RWPE2 (cell line): ENCODE measurements at places on chromosomes 3 and 15.
A peak's percentile ranks its signal among the peaks of the same experiment; 100 is the strongest.

- no peaks in the 10 kb centered on the region for H3K36me3 ChIP-seq
- no peak overlapping the region for H3K27ac ChIP-seq
Measured at GRCh38 chr15:89673165-89673512, 6.0 kb downstream of the PLIN1 start.

DNA sequence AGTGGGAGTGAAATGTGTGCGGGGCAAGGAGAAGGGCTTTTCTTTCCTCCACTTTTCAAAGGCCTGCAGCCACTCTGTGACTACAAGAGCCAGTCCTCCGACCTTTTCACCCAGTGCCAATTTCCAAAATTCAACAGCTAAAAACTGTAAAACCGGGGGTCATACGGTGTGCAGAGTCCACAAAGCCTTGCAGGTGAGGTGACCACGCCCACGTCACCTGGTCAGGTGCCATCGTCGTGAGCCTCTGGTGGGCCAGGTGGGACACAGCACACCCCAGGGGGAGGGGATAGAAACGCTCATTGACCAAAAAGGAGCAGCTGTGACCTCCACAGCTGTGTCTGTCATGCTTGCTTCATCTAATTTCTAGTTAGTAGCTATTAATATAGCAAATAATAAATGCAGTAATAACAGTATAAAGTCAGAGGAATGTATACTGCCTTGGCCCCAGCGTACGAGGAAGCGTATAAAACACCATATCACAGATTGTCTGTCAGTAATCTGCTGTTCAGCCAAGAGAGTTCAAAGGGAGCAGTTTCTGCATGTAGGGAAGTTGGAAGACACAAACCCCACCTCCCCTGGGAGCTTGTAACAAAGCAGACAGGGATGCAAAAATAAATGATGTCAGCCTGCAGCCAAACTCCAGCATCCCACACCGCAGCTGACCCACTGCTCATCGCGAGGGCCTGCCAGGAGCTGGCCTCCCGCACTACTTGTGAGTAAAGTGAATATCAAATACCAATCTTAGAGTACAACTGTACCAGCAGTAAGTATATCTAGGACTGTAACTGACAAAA, 86.7 kb downstream of the VGLL4 start:
- peak overlapping the region; percentile 48 for H3K27ac ChIP-seq
- no peaks in the 10 kb centered on the region for H3K27me3 ChIP-seq
- DNase-seq, result peak; percentile 30
- no peak overlapping the region for H3K4me3 ChIP-seq
- peaks cover 26% of the 10 kb centered on the region for H3K36me3 ChIP-seq

GRCh38 chr3:76038949-76039348, 253.6 kb upstream of the ZNF717 start:
- peaks cover 26% of the 10 kb centered on the region for H3K4me1 ChIP-seq
- DNase-seq, result no peak
- no peak overlapping the region for H3K4me3 ChIP-seq
- peak overlapping the region; percentile 59 for H3K27ac ChIP-seq
- no peaks in the 10 kb centered on the region for H3K27me3 ChIP-seq

DNA sequence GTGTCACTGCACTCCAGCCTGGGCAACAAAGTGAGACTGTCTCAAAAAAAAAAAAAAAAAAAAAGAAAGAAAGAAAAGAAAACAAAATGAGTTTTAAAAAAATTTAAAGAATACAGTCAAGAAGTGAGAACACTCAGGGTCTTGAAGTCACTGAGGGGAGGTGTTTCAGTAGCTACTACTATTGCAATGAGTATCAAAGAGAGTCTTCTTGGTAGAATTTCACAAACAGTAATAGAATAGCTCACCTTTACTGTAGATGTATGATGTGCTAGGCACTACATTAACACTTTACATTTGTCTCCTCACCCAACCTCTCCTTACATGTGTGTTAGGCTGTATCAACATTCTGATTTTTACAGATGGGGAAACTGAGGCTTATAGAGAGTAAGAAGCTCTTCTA, 43.9 kb downstream of the EOMES start:
- H3K36me3 ChIP-seq, result no peaks in the 10 kb centered on the region
- H3K27me3 ChIP-seq, result no peaks in the 10 kb centered on the region
- H3K4me1 ChIP-seq, result peaks cover 32% of the 10 kb centered on the region
- H3K4me3 ChIP-seq, result no peak overlapping the region

DNA sequence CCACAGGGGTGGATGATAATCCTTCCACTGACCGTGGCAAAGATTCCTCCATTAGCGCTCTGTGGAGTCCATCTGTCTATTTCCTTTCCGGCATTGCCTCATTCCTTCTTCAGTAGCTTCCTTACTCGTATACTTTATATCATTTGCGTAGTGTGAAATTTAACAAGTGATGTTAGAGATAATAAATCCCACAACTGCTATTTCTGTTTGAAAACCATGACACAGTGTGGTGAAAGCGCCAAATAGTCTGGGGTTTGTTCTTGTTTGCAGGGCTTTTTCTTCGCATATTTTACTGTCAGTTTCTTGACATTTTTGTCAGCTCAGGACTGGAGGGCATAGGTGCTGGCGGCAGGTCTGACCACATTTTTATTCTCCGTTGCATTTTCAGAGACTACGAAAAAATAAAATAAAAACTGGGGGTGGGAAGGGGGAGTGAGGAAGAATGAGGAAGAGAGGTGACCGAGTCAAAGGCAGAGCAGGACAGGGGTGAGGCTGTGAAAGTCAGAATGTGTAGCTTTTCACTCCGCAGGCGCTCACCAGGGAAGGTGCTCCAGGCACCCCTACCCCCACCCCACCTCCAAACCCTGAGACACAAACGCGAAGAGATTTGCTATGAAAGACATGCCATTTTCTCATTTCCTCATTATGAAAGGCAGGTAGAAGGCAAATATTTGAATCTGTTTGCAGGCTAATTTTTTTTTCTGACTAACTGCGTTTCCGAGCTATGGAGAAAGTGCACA, 965.0 kb downstream of the MCTP2 start:
- H3K27ac ChIP-seq, result no peak overlapping the region
- no peaks in the 10 kb centered on the region for H3K4me1 ChIP-seq
- DNase-seq, result no peak
- no peak overlapping the region for H3K4me3 ChIP-seq

- no peaks in the 10 kb centered on the region for H3K27me3 ChIP-seq
- H3K4me1 ChIP-seq, result peaks cover 69% of the 10 kb centered on the region
- no peaks in the 10 kb centered on the region for H3K36me3 ChIP-seq
- DNase-seq, result peak; percentile 100
Measured at GRCh38 chr15:59283717-59284391, 77.2 kb downstream of the LDHAL6B start.

DNA sequence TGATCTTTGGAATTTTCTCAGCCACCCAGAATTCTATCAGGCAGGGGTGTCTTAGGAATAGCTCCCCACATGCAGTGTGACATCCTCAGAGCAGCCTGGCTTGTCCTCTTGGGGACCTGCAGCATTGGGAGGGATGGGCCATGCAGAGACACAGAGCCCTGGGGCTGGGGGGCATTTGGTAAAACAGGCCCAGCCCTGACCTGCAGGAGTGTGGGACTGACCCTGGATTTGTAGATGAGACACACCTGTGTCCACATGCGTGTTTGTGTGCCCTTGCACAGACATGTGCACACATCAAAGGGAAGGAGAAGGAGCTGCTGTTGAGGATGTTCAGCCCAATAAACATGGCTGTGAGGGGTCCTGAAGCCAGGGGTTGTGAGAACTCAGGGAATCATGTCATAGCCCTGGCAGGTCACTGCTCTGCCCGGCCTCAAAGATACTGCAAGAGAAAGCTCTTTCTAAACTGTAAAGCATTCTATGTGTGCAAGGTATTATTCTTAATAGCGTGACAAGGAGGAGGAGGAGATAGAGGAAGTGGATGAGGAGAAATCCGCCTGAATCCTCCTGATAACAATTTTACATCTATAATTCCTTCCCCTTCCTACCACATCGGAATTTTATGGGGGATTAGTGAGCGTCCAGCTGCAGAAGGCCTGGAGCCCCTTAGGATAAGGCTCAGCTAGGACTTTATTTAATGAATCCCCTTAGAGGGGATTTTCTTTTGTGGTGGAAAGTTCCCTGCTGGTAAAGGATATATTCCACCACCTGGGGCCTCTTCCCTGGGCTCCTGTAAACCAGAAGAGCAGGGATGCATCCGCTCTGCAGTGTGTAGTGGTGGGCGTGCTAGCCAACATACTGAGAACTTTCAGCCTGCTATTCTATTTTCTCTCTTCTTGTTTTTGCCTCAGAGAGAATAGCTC, 245.5 kb downstream of the EPHB1 start:
- H3K27me3 ChIP-seq, result peaks cover 11% of the 10 kb centered on the region
- H3K36me3 ChIP-seq, result no peaks in the 10 kb centered on the region
- H3K27ac ChIP-seq, result no peak overlapping the region
- DNase-seq, result no peak

GRCh38 chr3:24943961-24944360, 449.3 kb upstream of the THRB start:
- no peaks in the 10 kb centered on the region for H3K4me1 ChIP-seq
- no peaks in the 10 kb centered on the region for H3K27me3 ChIP-seq
- H3K4me3 ChIP-seq, result no peak overlapping the region
- H3K27ac ChIP-seq, result no peak overlapping the region
- no peaks in the 10 kb centered on the region for H3K36me3 ChIP-seq
- DNase-seq, result no peak

DNA sequence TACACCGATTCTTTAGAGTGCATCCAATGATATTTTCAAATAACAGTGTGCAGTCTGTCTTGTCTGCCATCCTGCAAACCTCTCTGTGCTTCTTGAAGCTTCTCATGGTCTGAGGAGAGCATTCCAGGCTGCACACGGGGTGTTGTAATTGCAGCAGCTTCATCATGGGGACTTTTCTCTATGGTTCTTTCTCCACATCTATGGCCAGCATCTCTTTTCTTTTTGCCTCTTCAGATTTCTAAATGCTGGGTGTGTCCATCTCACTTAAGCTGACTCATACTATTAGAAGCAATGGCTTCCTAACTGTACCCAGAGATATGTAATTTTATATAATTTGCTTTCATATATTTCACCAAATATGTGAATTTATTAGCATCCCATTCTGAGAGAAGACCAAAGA, 63.8 kb upstream of the EPHB3 start:
- H3K4me3 ChIP-seq, result no peak overlapping the region
- peaks cover 17% of the 10 kb centered on the region for H3K27me3 ChIP-seq
- H3K4me1 ChIP-seq, result no peaks in the 10 kb centered on the region
- no peak for DNase-seq
- no peaks in the 10 kb centered on the region for H3K36me3 ChIP-seq
